ENCODE measurements at places on chromosomes 7 and 10. TPM values are rescaled to one million over a fixed set of nuclear protein-coding genes. Genes with fewer than 3 reads are reported as not detected.

The SUN3 gene
- not detected for polyA plus RNA-seq

The OR2A1 gene
- 0.04 TPM for polyA plus RNA-seq

- no peak for DNase-seq
Measured at GRCh38 chr7:139651308-139651707, 126.5 kb downstream of the HIPK2 start.

DNA sequence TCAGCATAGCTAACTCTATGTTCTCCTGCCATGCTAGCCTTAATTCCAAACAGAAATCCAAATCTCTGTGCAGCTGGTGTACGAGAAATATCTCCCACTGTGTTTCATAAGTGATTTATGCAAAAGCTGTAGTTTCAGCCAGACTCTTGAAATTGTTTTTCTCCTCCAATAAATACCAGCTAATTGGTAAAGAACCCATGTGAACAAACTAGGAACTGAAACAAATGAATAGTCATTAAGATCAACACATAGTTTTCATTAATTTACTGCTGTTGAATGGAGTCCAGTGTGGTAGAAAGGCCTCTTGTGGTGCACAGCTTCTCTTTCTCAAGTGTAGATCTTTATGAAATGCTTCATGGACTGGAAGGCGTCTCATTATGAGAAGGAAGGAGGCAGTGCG, 18.4 kb downstream of the PPP1R17 start:
- no peak for DNase-seq

Measured in small intestine (tissue), 16 donors.